Progenitor cell of endocrine pancreas (in vitro differentiated cells): ENCODE measurements at places on chromosomes 5 and 9.

DNA sequence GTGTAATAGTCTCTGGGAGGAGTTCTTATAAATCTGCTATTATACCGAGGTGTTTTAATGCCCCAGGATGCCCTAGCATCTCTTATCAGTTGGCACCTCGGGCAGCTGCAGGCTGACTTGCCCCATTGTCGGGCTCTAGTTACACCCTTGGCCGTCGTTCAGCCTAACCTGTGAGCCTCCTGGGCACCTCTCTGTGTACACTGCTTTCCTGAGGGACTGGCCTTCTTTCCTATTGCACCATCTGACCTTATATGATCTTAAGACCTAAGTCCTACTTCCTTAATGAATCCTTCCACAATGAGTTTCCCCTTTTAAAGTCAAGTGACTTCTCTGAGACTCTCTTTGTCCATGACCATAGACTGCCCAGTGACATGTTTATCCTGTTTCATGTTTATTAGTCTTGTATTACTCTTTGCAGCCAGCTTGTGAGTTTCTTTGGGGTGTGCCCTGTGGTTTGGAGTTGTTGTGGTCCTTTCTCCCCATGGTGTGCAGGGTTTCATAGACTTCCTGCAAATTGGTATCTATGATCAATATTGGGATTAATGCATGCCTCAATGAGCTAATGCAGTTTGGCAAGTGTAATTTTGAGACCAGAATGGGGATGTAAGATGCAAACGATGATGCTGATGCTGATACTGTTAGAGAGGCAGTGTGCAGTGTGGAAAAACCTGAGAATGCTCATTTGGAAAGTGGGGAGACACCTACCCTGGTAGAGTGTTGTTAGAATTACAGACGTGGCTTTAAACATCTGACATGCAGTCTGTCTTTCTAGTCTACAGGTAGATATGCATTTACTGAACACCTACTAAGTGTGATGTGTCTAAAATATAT, 4.9 kb downstream of the DAPK1 start:
- no peak for DNase-seq
- H3K27me3 ChIP-seq, result no peaks in the 10 kb centered on the region
- peaks cover 38% of the 10 kb centered on the region for H3K36me3 ChIP-seq
- H3K4me3 ChIP-seq, result no peak overlapping the region
- H3K4me1 ChIP-seq, result peaks cover 49% of the 10 kb centered on the region

GRCh38 chr5:174082286-174082685, 36.8 kb downstream of the NSG2 start:
- H3K4me3 ChIP-seq, result no peak overlapping the region
- H3K27ac ChIP-seq, result no peak overlapping the region
- H3K4me1 ChIP-seq, result no peaks in the 10 kb centered on the region
- DNase-seq, result no peak
- no peaks in the 10 kb centered on the region for H3K36me3 ChIP-seq

DNA sequence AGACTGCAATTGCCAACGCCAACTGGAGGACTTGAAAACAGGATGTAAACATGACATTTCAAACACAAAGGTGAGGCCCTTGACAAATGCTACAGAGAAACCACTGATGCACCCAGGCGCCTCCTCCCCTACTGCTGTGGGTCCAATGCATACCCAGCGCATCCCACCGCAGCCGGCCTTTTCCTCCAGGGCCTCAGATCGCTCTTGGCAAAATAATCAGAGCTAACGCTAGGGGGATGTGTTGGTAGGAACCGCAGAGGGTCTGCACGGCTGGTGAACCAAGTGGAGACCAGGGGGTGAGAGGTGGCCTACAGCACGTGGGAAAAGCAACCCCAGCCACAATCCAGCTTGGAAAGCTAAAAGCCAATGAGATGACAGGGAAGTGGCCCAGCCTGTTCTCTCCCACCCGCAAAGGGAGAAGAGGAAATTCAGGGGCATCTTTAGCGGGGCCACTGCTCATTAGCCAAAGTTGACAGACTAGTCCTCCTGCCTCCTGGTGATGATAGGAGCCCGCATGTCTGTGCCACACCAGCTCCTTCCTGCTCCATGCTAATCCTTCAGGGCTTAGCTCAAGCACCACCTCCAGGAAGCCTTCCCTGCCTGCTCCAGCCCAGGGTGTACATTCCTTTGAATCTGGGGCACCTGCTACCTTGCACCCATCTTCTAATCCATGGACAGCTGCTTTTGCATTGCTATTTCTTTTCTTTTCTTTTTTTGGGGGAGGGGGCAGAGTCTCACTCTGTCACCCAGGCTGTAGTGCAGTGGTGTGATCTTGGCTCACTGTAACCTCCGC, 5.9 kb downstream of the FAM163B start:
- no peak overlapping the region for H3K4me3 ChIP-seq
- H3K36me3 ChIP-seq, result no peaks in the 10 kb centered on the region
- peaks cover 3% of the 10 kb centered on the region for H3K4me1 ChIP-seq
- DNase-seq, result no peak

DNA sequence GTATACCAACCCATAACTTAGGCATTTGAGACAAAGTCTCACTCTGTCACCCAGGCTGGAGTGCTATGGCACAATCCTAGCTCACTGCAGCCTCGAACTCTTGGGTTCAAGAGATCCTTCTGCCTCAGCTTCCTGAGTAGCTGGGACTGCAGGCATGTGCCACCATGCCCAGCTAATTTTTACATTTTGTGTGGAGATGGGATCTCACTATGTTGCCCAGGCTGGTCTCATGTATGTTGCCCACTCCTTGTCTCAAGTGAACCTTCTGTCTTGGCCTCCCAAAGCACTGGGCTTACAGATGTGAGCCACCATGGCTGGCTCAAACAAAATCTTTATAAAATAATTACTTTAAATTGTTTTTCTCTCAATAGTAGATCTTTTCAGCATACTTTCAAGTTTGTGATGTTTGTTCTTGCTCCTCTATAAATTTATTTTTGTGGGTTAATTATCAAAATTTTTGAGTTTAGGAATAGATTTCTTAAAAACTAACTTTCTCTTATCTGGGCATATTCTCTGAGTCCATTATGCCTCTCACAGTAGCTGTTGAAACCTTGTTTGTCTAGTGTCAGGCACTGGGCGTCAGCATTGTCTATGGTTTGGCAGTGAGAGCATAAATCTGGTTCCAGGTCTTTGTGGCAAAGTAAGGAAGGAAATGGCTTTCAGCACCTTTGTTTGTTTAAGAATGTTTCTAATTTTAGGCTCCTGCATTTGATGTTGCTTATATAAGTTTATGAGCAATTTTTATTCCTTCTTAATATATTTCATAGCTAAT, 38.7 kb downstream of the NLN start:
- no peaks in the 10 kb centered on the region for H3K27me3 ChIP-seq
- no peak overlapping the region for H3K27ac ChIP-seq
- H3K4me1 ChIP-seq, result no peaks in the 10 kb centered on the region
- DNase-seq, result no peak
- H3K36me3 ChIP-seq, result peaks cover 12% of the 10 kb centered on the region

GRCh38 chr5:143361438-143361837, 42.0 kb downstream of the NR3C1 start:
- peaks cover 2% of the 10 kb centered on the region for H3K4me1 ChIP-seq
- no peaks in the 10 kb centered on the region for H3K36me3 ChIP-seq
- H3K27ac ChIP-seq, result no peak overlapping the region

- no peak overlapping the region for H3K4me3 ChIP-seq
- no peak overlapping the region for H3K27ac ChIP-seq
Observed at GRCh38 chr9:136621734-136622093, 41.0 kb upstream of the EGFL7 start.

GRCh38 chr5:123176224-123176937, 87.3 kb downstream of the PRDM6 start:
- DNase-seq, result no peak
- peaks cover 6% of the 10 kb centered on the region for H3K27me3 ChIP-seq
- peaks cover 8% of the 10 kb centered on the region for H3K4me1 ChIP-seq
- no peak overlapping the region for H3K27ac ChIP-seq
- H3K36me3 ChIP-seq, result no peaks in the 10 kb centered on the region

GRCh38 chr5:67182301-67182790, 14.3 kb downstream of the CD180 start:
- H3K36me3 ChIP-seq, result no peaks in the 10 kb centered on the region
- H3K27me3 ChIP-seq, result peaks cover 6% of the 10 kb centered on the region
- no peak for DNase-seq
- H3K4me3 ChIP-seq, result no peak overlapping the region

- peaks cover 1% of the 10 kb centered on the region for H3K36me3 ChIP-seq
- no peak for DNase-seq
- peaks cover 60% of the 10 kb centered on the region for H3K27me3 ChIP-seq
Observed at GRCh38 chr9:107948086-107948485, 458.5 kb upstream of the KLF4 start.

DNA sequence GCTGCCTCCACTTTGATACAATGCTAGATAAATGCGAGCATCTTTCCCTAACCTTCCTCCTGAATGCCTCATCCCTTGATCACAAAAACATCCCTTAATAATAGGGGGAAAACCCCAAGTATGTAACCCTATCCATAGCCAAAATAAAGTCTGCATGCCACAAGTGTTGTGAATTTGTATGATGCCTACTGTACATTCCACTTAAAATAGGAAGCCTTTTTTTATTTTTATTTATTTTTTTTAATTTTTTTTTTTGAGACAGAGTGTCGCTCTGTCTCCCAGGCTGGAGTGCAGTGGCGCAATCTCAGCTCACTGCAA, 207.0 kb downstream of the AOPEP start:
- H3K4me3 ChIP-seq, result no peak overlapping the region
- H3K27me3 ChIP-seq, result no peaks in the 10 kb centered on the region
- no peak for DNase-seq
- peaks cover 12% of the 10 kb centered on the region for H3K36me3 ChIP-seq

- no peak overlapping the region for H3K4me3 ChIP-seq
- peaks cover 7% of the 10 kb centered on the region for H3K36me3 ChIP-seq
- H3K27me3 ChIP-seq, result peaks cover 76% of the 10 kb centered on the region
- DNase-seq, result no peak
Observed at GRCh38 chr9:99828417-99829176, 6.9 kb downstream of the NR4A3 start.

- H3K4me3 ChIP-seq, result no peak overlapping the region
- no peaks in the 10 kb centered on the region for H3K27me3 ChIP-seq
- peaks cover 6% of the 10 kb centered on the region for H3K4me1 ChIP-seq
- no peak overlapping the region for H3K27ac ChIP-seq
Observed at GRCh38 chr5:124507688-124508087, 238.8 kb downstream of the ZNF608 start.

DNA sequence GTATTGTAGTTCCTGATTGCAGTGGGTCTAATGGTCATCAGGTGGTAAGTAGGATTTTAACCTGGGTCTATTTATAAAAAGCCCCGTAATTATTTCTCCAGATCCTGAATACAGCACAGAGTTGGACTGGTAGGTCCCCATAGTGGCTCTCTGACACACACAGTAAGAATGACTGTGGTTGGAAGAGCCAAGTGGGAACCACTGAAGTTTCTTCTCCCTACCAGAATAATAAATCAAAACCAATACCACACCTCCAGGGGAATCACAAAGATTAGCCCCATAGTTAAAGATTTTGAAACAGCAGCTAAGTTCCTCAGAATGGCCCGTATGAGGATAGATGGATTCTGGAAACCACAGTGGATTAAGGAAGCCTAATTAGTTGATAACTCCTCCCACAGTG, 68.4 kb upstream of the ZFR start:
- peaks cover under 1% of the 10 kb centered on the region for H3K27me3 ChIP-seq
- DNase-seq, result no peak
- H3K27ac ChIP-seq, result no peak overlapping the region

GRCh38 chr5:121174351-121174750, 677.3 kb upstream of the FTMT start:
- no peaks in the 10 kb centered on the region for H3K27me3 ChIP-seq
- H3K36me3 ChIP-seq, result no peaks in the 10 kb centered on the region

- peaks cover 4% of the 10 kb centered on the region for H3K36me3 ChIP-seq
- H3K4me1 ChIP-seq, result peaks cover 10% of the 10 kb centered on the region
- H3K27me3 ChIP-seq, result no peaks in the 10 kb centered on the region
- H3K27ac ChIP-seq, result peak overlapping the region; percentile 33
Observed at GRCh38 chr9:87554171-87554910, 56.7 kb downstream of the DAPK1 start.

DNA sequence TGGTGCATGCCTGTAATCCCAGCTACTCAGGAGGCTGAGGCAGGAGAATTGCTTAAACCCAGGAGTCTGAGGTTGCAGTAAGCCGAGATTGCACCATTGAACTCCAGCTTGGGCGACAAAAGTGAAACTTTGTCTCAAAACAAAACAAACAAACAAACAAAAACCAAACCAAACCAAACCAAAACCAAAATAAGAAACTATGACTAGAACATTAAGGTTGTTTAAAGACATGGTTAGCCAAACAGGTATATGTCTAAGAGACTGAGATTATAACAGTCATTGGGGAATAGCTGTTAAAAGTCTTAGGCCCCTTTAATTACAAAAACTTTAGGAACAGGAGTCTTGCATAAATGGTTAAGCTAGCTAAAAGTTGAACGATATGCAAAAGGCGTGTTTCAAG, 63.6 kb downstream of the PRDM9 start:
- no peak overlapping the region for H3K4me3 ChIP-seq
- H3K27me3 ChIP-seq, result no peaks in the 10 kb centered on the region
- DNase-seq, result no peak
- no peaks in the 10 kb centered on the region for H3K36me3 ChIP-seq
- H3K4me1 ChIP-seq, result no peaks in the 10 kb centered on the region

- H3K4me1 ChIP-seq, result peaks cover 2% of the 10 kb centered on the region
- H3K27me3 ChIP-seq, result no peaks in the 10 kb centered on the region
- H3K4me3 ChIP-seq, result no peak overlapping the region
- H3K27ac ChIP-seq, result no peak overlapping the region
Observed at GRCh38 chr9:72013292-72013760, 47.1 kb downstream of the C9orf57 start.

- H3K27me3 ChIP-seq, result no peaks in the 10 kb centered on the region
- no peaks in the 10 kb centered on the region for H3K36me3 ChIP-seq
- peaks cover 7% of the 10 kb centered on the region for H3K4me1 ChIP-seq
- H3K27ac ChIP-seq, result no peak overlapping the region
- DNase-seq, result no peak
Observed at GRCh38 chr9:87445646-87446045, 52.0 kb upstream of the DAPK1 start.

DNA sequence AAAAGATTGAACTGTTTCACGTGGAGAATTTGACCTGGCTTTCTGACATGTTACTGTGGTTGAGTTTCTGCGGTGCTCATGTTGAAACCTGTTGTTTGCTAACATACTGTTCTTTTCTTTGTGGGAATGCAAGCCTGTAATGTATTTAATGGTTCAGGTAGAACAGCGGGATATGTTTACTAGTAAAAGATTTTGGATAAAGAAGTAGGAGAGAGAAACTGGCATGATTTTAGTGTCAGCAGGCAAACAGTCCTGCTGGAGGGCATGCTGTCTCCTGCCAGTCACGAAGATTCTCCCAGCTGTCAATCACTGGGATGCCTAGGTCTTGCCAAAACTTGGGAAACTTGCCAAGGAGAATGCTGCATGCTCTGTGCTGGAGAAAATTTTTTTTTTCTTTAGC, 263.5 kb downstream of the TAF11L14 start:
- no peak overlapping the region for H3K27ac ChIP-seq
- no peaks in the 10 kb centered on the region for H3K36me3 ChIP-seq
- H3K27me3 ChIP-seq, result no peaks in the 10 kb centered on the region

GRCh38 chr5:57349214-57349613, 133.4 kb downstream of the ACTBL2 start:
- H3K4me1 ChIP-seq, result peaks cover 6% of the 10 kb centered on the region
- no peak overlapping the region for H3K27ac ChIP-seq
- H3K27me3 ChIP-seq, result no peaks in the 10 kb centered on the region
- no peak overlapping the region for H3K4me3 ChIP-seq
